Activated CD4-positive, alpha-beta memory T cell treated with anti-CD3 and anti-CD28 coated beads for 36 hours (primary cell): ENCODE measurements at places on chromosomes 16 and 17.

- no peaks in the 10 kb centered on the region for H3K27me3 ChIP-seq
- H3K36me3 ChIP-seq: peaks cover 8% of the 10 kb centered on the region
- no peak for DNase-seq
- H3K4me3 ChIP-seq: no peak overlapping the region
- no peak overlapping the region for H3K27ac ChIP-seq
- H3K4me1 ChIP-seq: peaks cover 17% of the 10 kb centered on the region
Measured at GRCh38 chr17:17140590-17140980, 65.5 kb downstream of the PLD6 start.

GRCh38 chr16:30697264-30698138 is 1.5 kb upstream of the SRCAP start:
- no peaks in the 10 kb centered on the region for H3K27me3 ChIP-seq
- DNase-seq: no peak
- H3K4me1 ChIP-seq: peaks cover 31% of the 10 kb centered on the region

- H3K27me3 ChIP-seq: no peaks in the 10 kb centered on the region
- peak overlapping the region; percentile 83 for H3K27ac ChIP-seq
- no peak for DNase-seq
Measured at GRCh38 chr16:48383877-48384519, 1.2 kb downstream of the SIAH1 start.

GRCh38 chr16:70453892-70454221 is 538 bp upstream of the FCSK start:
- H3K27ac ChIP-seq: peak overlapping the region; percentile 67
- H3K36me3 ChIP-seq: no peaks in the 10 kb centered on the region
- H3K4me1 ChIP-seq: peaks cover 12% of the 10 kb centered on the region

- no peak overlapping the region for H3K27ac ChIP-seq
- H3K36me3 ChIP-seq: no peaks in the 10 kb centered on the region
- H3K4me3 ChIP-seq: no peak overlapping the region
Measured at GRCh38 chr17:58568044-58568799, 53.8 kb upstream of the MTMR4 start.

- H3K36me3 ChIP-seq: no peaks in the 10 kb centered on the region
- no peak overlapping the region for H3K27ac ChIP-seq
- H3K4me1 ChIP-seq: no peaks in the 10 kb centered on the region
Measured at GRCh38 chr16:85383836-85384832, 229.0 kb upstream of the GSE1 start.

DNA sequence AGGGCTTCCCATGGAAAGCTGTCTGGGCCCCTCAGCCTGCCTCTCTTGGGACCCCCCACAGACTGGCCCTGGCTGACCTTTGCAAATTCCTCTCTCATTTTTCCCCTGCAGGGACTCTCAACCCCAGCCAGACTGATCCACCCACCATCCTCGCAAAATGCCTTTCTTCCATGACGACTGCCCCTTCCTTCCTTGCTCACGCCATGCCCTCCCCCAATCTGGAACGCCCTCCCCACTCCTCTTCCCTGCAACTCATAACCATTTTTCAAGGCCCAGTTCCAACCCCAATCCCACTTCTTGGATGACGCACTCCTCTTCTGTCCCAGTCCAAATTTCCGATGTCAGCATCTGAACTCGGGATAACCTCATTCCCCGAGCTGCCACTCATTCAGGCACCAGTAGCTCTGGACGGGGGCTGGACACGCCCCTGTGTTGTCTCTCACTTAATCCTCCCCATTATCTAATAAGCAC is 1.3 kb upstream of the DNAI2 start:
- peaks cover 33% of the 10 kb centered on the region for H3K4me1 ChIP-seq
- H3K27ac ChIP-seq: no peak overlapping the region
- H3K36me3 ChIP-seq: no peaks in the 10 kb centered on the region
- no peak overlapping the region for H3K4me3 ChIP-seq
- H3K27me3 ChIP-seq: no peaks in the 10 kb centered on the region

GRCh38 chr16:2470603-2471015 is 488 bp upstream of the NTN3 start:
- no peaks in the 10 kb centered on the region for H3K36me3 ChIP-seq
- peaks cover 19% of the 10 kb centered on the region for H3K4me1 ChIP-seq
- H3K4me3 ChIP-seq: no peak overlapping the region
- peaks cover 32% of the 10 kb centered on the region for H3K27me3 ChIP-seq
- no peak overlapping the region for H3K27ac ChIP-seq

DNA sequence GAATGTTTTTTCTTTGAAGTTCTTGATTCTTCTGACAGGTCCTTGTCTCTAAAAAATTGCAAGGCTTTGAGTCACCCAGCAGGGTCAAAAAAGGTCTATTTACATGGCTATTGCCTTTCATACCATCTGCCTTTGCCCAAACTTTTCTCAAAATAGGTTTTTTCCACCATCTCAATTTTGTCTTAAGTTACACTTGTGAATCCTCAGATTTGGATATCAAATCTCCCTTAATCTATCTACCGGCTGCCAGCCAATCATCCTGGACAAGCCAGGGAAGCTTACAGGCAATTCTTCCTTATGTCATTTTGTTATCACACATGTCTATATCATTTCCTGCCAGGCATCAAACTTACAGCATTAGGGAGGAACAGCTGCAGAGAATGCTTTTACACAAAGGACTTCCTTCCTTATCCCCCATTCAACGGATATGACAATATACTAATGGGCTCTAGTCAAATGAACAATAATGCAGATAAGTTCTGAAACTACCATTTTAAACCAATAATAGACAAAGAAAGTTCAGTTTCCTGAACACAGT is 104.1 kb upstream of the CORO6 start:
- H3K36me3 ChIP-seq: peaks cover 15% of the 10 kb centered on the region
- no peaks in the 10 kb centered on the region for H3K27me3 ChIP-seq
- H3K4me3 ChIP-seq: no peak overlapping the region

DNA sequence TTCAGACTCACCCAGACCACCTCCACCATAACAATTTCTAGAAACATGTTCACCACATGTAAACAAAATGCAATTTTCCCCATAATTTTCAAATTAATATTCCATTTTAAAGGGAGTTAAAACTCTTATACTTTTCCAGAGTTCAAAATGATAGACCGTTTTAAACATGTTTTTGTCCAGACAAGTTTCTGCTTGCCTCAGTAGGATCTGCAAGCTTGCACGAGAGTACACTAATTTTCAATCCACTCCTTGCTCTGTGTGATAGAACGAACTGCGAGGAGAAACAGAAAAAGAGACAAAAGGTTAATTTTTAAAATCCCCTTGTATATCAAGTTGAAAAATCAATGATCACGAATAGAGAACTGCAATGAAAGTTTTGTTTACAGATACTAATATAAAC is 7.1 kb downstream of the FAHD1 start:
- H3K27ac ChIP-seq: no peak overlapping the region
- DNase-seq: no peak
- no peaks in the 10 kb centered on the region for H3K36me3 ChIP-seq
- no peaks in the 10 kb centered on the region for H3K27me3 ChIP-seq

DNA sequence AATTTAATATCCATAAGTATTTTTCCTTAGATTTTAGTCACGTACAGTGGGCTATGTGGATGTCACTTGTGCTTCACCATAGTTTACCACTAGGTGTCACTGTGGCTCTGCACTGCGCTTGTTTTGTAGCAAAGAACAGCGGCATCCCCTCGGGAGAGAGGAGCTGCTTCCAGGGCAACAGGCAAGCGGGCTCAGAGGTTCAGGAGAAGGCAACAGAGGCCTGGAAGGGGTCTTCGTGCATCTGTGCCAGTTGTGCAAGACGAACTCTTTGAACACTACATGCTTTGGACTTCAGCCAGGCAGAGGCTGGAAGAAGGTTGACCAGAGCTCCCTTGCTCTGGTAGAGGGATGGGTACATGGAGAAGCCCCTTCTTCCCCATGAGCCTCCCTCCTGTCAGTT is 20.6 kb downstream of the CYB561 start:
- H3K27ac ChIP-seq: no peak overlapping the region
- peaks cover 33% of the 10 kb centered on the region for H3K4me1 ChIP-seq
- DNase-seq: peak; percentile 79
- no peaks in the 10 kb centered on the region for H3K27me3 ChIP-seq

DNA sequence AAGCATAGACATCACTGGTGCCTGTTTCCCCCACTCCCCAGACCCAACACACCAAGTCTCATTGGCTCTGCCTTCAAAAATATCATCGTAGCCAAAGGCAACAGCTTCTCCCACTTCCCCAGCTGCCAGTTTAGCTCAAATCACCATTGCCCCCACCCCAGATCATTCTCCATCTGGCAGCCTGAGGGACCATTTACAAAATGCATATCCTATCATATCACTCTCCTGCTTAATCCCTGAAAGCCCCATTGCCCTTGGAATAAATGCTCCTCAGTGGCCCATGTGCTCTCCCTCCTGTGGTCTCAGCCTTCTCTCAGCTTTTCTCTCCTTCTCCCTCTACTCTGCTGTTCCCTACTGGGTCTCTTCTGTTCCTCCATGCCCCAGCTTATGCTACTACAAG is 68.3 kb downstream of the CACNG3 start:
- no peaks in the 10 kb centered on the region for H3K36me3 ChIP-seq
- H3K27ac ChIP-seq: no peak overlapping the region

GRCh38 chr16:4340443-4340842 is 10.7 kb downstream of the PAM16 start:
- H3K4me1 ChIP-seq: peaks cover 10% of the 10 kb centered on the region
- no peaks in the 10 kb centered on the region for H3K27me3 ChIP-seq
- DNase-seq: no peak
- H3K4me3 ChIP-seq: no peak overlapping the region
- H3K36me3 ChIP-seq: peaks cover 1% of the 10 kb centered on the region
- H3K27ac ChIP-seq: no peak overlapping the region
